ENCODE measurements at places on chromosomes 12 and 14.

DNA sequence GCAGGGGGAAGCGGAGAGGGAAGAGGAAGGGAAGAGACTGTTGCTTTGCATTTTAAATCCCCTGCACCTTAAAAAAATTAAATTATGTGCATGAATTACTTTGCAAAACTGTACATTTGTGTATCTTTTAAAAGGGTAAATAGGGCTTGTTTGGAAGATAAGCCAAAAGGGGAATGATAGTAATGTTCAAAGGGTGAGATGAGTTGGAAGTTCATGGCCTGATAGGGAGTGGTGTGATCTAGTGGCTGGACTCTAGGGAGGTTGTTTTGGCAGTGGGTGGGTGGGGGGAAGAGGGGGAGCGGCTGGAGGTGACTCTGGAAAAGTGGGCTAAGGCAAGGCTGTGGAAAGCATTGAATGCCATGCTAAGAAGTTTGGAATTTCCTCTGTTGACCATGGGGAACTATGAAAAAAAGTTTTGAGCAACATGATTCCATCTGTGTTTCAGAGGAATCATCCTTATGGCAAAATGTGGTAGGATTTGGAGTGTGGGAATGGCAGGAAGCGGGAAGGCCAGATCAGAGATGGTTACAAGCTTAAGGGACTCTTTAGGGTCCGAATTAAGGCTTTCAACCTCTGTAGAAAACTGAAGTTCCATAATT is 25.5 kb upstream of the EMP1 start:
- no peak for DNase-seq

DNA sequence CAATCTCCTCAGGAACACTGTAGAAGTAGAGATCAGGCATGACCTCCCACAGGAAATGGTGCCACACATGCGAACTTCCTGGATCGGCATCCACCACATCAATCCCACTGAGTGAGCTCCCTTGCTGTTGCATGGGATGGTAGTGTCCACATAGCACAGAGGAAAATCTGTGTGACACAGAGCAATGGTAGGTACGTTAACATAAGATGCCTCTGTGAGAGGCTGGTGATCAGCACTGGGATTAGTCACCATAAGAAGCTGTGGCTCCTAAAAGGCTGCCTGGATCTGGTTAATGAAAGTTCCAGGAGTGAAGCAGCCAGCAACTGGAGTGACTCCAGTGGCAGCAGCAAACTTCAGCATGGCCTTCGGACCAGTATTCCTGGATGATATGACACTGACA is 21.8 kb downstream of the WDHD1 start:
- no peak for DNase-seq

DNA sequence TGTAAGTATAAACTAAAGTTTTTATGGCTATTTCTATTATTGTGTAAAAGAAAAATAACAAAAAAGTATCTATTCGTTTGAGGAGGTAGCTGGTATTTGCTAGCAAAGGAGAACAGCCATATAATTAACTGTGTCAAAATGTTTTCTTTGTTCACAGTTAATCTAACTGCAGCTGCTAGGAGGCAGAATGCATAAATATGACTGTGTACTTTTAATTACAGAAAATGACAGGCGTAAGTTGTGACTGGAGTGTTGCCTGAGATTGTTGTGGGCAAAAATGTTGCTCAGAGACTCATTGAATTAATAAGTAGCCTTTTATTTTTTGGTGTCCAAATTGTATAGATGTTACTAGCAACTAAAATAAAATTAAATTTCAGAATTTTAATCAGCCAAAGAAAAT is 33.5 kb downstream of the PTPRO start:
- DNase-seq, result peak; percentile 38

DNA sequence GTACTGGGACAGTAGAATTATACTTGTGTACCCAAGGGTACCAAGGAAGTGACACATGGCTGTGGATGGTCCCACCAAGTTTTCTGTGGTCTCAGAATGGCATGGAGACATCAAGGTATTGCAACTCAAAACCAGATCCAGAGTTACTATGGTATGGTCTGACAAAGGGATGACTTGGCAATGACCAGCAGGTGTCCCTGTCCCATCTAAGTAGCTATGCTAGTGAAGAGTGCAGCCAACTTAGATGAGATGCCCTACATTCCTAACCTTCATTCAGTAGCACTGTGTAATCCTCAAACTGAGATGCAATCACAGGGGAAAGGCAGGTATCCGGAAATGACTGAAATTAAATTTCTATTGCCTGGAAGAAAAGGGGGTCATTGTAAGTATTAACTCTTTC is 188.7 kb upstream of the TMEM260 start:
- no peak for DNase-seq

- DNase-seq, result no peak
These were observed 26.1 kb upstream of the EIF4B start for GRCh38 chr12:52980096-52980649.

DNA sequence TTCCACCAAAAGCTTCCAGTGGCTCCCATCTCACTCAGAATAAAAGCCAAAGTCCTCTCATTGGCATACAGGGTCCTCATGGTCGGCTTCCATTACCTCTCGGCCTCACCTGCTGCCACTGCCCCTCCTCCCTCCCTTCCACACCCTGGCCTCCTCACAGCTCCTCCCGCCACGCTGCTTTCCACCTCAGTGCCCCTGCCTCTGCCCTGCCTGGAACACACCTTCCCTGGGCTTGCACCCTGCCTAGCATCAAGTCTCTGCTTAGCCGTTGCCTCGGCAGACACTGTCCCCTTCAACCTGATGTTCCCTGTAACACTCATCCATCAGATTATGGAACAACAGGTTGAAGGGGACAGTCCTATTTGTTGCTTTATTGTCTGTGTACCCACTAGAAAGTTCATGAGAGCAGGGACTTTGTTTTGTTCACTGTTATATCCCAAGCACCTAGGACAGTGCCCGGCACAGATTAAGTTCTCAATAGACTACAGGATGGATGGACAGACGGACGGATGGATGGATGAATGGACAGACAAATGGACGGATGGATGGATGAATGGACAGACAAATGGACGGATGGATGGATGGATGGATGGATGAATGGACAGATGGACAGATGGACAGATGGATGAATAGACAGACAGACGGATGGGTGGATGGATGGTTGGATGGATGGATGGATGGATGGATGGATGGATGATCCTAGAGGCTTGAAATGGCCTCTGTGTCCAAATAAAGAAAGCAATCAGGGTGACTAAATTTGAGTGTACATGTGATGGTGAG is 14.9 kb downstream of the FIGNL2 start:
- no peak for DNase-seq

DNA sequence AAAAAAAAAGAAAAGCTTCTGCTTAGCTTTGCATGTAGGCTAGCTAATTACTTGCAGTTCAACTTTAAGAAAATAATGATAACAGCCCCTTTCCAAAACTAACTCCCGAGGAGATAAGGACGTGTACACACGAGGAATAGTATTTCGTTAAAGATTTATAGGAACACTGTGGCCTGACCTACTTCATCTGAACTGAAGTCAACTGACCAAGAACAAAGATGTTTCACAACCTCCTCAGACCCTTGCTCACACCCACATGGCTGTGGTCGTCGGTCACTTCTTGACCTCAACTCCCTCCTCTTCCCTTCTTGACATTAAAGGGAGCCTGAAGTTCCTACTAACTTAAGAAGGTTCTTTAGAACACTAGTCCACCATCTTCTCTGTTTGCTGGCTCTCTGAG is 25.3 kb upstream of the FAM181A start:
- DNase-seq, result no peak

- no peak for DNase-seq
These were observed 130.7 kb downstream of the GPHN start for GRCh38 chr14:66638689-66639088.

DNA sequence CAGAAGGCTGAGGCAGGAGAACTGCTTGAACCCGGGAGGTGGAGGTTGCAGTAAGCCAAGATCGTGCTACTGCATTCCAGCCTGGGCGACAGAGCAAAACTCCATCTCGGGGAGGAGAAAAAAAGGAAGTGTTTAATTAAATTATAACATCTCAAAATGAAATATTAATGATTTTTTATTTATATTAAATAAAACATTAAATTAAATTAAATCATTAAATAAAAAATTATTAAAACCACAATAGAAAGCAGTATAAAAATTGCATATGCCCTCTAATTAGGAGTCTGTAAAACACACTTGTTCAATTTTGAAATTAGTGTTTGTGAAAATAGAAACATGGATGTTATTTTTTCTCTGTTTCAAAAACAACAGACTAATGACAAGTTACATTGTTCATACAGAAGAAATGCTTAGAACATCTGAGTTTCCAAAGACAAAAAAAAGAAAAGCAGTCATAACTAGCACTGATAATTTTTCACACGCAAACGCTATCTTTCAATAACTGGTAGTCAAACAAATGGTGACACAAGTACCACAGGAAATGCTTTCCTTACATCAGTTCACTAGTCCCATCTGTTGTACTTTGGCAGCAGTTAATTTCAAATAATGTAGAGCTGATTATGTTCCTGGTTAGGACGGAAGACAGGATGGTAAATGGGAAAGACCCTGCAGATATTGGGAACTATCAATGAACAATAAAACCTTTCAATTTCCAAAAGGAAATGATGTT is 54.9 kb downstream of the HECTD4 start:
- DNase-seq, result no peak

DNA sequence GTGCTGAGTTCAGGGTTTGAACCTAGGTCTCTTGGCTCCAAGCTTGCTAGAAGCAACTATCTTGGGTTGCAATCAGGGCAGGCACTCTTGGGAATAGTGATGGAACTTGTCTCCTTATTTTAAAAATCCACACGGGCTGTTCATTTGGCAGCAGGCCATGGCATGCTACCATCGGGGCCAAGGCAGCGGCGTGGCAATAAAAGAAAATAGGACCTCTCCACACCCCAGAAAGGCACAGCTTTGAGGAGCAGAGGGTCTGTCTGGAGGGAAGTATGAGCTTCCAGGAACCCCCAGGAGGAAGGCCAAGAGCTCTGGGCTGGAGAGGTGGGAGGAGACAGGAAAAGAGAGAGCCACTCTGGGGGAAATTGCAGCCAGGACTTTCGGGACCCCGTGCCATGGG is 15.3 kb downstream of the RPS6KL1 start:
- no peak for DNase-seq

GRCh38 chr12:114403011-114403689 is 2.8 kb downstream of the TBX5 start:
- DNase-seq, result no peak

DNA sequence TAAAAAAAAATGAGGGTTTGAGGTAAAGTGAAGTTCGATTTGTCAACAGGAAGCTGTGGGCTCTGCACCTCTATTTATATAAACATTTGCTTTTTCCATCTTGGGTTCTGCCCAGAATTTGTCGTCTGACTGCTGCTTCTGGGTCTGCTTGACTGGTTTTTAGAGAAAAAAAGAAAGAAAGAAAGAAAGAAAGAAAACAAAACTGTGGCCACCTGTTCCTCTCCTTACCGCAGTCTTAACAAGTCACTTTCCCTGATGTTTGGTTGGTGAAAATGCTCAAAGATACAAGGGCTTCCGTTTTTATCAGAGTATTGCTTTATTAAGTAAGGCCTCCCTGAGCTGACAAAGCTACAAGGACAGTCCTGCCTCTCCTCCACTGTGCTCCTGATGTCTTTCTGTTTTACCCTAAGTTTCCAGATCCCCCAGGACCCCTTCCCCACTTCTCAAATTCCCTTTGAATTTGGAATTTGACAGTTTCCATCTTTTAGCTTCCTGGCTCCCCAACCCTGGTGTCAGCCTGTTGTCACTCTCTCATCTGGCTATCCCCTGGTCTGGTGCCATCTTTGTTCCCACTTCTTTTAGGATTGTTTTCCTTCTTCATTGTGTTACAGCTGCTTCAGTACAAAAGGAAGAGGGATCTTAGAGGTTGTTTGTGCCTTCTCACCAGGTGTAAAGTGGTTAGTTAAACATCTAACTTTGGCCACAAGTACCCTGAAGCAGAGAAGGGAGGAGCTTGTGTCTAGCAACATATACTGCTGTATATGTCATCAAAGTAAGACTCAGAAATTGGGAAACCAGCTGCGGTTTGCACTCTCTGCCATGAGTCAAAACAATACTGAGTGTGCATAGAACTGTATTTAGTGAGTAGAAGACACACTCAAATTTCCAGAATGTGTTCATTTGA is 18.0 kb downstream of the MFAP5 start:
- no peak for DNase-seq

All from COR-L47 (cell line).